ENCODE measurements at places on chromosomes 11 and 22. TPM values are rescaled to one million over a fixed set of nuclear protein-coding genes. Genes with fewer than 3 reads are reported as not detected.

SLC37A2 gene
- 24.0 TPM for total RNA-seq

GRCh38 chr11:87405843-87406242 lies 368.1 kb downstream of the TMEM135 start:
- DNase-seq: no peak

GRCh38 chr11:119728651-119729580 lies at the start of gene NECTIN1:
NECTIN1 (minus strand) TSS chr11:119729200; CDS start chr11:119728553, 647 bp downstream.
- peak; percentile 82 for DNase-seq

GRCh38 chr11:102900346-102900745 lies 25.6 kb upstream of the MMP12 start:
- no peak for DNase-seq

MUC2 gene
- 0.04 TPM for total RNA-seq

DNA sequence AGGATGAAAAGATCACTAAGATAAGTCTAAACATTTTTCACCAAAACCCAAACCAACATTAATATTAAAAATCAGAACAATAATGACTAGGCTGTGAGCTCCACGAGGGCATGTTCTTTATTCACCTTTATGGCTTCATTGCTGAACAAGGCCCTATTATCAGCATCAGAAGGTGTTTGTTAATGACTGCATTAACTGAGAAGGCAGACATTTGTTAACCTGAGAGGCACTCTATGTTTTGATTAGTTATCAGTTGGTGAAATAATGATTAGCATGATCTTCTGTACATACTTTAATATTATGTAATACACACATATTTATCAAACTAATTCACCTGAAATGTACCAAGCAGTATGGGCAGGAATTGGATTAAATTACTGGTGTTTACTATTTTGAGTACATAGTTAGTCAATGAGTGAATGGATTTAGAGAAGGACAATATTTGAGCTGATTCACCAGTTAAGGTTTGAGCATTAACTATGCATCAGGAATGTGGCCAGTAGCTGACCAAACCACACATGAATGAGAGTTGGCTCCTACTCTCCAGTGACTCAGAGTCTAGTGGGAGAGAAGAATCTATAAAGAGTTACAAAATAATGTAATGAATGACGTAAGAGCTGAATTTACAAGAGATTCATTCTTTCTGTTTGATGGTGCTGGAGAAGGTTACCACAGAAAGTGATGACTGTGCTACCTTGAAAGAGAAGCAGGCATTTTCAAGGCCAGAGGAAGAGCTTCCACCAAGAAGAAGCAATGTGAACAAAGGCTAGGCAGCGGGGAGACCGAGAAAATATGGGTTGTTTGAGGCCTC lies 6.7 kb downstream of the IL18 start:
- peak; percentile 100 for DNase-seq

DNA sequence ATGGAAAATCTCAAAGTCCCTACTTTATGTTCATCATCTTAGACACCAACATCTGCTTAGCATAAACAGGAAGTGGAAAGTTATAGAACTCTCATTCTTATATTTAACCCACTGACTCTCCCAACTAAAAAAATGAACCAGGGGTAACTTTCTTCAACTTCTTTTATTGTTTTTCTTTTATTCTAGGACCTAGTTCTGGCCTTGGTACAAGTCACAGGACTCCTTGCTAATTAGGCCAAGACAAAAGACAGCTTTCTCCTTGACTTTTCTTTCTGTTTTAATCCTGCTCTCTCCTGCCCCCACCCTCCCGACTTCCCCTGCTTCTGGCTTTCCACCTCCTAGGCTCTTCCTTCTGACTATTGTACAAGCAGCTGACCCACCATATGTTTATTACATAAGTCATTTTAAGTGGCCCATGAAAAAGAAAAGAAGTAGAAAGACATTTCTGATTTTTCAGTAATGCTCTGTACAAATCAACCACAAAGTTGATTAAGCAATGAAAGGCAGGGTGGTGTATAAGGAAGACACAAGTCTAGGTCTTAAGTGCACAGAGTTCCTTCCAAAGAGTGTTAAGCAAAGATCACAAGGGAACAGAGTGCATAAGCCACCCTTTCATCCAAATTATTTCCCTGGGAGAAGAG lies 18.3 kb downstream of the JAML start:
- no peak for DNase-seq

DNA sequence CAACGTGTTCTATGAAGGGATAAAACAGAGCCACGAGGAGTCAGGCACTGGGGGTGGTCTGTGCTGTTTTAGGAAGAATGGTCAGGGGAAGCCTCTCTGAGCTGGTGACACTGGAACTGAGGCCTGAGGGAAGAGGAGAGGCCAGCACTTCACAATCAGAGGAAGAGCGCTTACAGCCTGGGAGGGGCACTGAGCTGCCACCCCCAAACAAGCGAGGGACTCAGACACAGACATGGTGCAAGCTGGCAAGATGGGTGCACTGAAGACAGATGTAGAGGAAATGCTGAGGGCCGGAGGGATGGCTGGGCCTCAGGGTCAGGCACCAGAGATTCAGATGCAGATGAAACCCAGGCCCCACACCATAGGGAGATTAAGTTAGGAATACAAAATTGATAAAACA lies 40.0 kb upstream of the TP53I11 start:
- no peak for DNase-seq

SLC25A18 gene
- 0.57 TPM for total RNA-seq

- no peak for DNase-seq
These were observed 300.9 kb downstream of the TENM4 start for GRCh38 chr11:79139900-79140299.

DNA sequence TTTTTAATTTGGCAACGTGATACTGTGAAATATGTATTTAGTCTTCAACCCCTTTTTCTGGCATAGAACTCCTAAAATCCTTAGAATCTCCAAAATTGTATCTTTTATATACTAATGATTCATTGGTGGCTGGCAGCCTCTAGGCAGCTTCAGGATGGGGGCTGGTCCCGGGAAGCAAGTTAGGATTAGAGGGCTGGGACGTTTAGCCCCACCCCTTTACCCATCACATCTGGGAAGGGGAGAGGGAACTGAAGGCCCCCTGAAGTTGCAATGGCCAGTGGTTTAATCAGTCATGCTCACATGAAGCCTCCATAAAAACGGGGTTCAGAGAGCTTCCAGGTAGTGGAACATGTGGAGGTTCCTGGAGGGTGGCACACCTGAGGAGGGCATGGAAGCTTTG lies 7.1 kb downstream of the IL17RA start:
- DNase-seq: no peak

DNA sequence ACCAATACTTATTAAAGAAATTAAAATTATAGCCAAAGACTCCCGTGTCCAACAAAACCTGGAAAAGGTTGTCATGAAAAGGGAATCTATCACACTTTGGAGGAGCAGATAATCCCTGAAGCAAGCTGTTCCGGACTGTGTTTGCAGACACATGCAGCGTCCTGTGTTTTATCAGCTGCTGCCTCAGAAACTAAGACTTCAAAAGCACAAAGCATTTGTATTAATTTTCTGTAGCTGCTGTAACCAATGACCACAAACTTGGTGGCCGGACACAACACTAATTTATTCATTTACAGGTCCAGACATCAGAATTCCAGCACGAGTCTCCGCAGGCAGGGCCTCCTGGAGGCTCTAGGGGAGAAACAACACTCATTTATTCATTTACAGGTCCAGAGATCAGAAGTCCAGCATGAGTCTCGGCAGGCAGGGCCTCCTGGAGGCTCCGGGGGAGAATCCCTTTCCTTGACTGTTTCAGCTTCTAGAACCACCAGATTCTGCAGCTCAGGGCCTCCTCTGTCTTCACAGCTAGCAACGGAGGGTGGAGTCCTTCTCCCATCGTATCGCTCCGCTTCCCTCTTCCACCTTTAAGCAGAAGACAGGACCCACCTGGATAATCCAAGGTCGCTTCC lies 465.3 kb downstream of the BRD1 start:
- no peak for DNase-seq

DNA sequence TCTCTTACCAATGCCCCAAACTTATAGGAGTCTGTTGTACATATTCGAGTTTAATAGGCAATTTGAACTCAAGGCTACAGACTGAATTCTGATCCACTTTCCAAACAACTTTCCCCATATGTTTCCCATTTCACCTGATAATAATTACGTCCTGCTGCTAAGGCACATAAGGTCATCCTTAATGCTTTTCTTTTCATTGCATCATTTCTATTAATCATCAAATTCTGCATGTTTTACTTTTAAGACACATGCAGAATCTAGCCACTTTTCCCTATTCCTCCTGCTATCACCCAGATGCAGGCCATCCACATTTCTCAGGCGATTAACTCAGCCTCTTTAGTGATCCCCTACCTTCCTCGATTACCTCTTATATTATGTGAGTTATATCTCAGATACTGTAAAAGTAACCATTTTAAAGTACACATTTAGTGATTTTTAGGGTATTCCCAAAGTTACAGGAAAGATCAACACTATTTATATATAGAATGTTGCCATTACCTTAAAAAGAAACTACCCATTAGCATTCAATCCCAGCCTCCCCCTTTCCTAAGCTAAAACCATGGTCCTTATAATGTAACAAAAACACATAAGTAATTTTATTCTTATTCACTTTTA lies 14.9 kb downstream of the XKR3 start:
- no peak for DNase-seq

DNA sequence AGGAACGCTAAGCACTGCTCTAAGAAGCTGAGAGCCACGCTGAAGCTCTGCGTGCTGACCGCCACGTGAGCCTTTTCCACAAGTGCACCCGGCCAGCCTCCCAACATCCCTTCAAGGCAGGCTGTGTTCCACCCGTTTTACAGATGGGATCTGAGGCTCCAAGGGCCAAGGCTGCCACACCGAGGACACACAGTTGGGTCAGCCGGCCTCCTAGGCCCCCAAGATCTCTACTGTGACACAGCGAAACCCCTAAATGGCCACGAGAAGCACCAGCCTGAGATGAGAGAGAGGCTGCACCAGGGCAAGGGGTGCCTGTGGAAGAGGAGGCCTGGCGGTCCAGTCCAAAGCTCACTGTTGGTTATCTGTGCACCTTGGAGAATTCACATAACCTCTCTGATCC lies 11.8 kb upstream of the CD5 start:
- no peak for DNase-seq

DNA sequence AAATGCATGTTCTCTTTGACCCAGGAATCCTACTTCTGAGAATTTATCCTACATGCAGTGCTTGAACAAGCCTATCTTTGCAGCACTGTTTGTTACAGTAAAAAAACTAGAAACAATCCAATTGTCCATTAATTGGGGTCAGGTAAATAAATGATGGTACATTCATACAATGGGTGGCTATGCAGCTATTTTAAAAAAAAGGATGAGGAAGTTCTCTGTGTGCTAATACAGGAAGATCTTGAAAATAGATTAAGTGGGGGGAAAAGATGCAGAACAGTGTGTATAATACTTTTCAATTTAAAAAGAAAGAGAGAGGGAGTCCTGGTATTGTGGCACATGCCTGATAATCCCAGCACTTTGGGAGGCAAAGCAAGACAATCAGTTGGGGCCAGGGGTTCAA lies 9.5 kb upstream of the CREB3L1 start:
- DNase-seq: no peak

DNA sequence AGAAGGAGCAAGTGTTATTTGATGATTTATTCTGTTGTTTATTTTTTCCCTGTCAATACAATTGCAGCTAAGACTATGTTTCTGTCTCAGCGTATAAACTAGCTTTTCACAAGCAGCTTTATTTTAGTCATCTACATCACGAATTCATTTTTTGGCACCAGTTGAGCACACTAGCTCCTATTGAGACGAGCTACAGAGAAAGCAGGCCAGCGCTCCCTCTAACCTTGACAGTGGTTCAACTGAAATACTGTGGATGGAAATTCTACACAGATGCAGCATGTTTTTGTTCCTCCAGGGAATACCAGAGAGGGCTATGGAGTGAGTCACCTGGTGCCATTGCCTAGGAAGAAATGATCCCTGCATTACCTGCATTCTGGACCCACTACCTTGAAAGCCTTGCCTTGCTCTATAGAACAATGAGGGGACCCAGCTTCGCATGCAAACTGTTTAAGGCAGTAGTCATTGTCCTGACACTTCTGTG lies 108.2 kb upstream of the ARHGAP42 start:
- peak; percentile 64 for DNase-seq

GRCh38 chr11:38718659-38719058 lies 2120.6 kb upstream of the RAG2 start:
- DNase-seq: no peak

FOLR1 gene
- total RNA-seq: 5.0 TPM

DNA sequence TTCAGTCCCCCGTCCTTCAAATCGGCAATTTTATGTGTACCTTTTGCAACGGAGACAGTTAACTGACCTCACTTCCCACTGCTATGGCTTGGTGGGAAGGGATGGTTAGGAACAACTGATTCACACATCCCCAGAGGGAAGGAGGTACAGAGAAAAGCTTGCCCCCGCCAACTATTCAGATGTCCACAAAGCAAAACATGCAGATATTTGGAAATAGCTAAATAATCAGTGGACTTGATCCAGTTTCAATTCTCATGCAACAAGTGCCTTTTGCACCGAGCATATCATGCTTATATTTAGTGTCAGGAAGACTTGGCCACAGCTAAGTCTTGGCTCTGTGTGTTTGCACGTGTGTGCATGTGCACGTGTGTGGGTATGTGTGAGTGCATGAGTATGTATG lies 144.6 kb downstream of the SNX19 start:
- DNase-seq: no peak

MRGPRF gene
- total RNA-seq: 0.50 TPM

DNA sequence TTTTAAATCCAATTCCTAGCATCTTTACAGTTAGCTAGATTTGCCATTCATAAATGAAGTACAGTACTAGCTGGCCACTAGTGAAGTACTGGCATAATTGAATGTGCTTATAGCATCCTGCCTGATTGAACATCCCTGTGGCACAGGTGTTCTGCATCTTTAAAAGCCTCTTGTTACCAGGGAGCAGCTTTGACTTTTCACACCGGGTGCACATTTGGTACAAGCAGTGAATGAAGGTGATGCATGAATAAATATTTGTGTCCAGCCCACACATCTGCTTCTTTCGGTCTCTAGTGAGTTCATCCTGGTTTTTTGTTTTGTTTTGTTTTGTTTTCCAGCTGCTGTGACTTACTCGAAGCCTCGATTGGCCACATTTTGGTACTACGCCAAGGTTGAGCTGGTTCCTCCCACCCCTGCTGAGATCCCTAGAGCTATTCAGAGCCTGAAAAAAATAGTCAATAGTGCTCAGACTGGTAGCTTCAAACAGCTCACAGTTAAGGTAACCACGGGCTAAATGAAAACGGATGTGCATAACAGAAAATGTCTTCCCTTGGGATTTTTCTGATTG lies 5.3 kb downstream of the ATP5MG start:
- DNase-seq: no peak

- DNase-seq: peak; percentile 86
These were observed 12.8 kb downstream of the PARVG start for GRCh38 chr22:44193535-44193891.

GRCh38 chr22:34429314-34429713 lies 509.0 kb upstream of the LARGE1 start:
- no peak for DNase-seq

DNA sequence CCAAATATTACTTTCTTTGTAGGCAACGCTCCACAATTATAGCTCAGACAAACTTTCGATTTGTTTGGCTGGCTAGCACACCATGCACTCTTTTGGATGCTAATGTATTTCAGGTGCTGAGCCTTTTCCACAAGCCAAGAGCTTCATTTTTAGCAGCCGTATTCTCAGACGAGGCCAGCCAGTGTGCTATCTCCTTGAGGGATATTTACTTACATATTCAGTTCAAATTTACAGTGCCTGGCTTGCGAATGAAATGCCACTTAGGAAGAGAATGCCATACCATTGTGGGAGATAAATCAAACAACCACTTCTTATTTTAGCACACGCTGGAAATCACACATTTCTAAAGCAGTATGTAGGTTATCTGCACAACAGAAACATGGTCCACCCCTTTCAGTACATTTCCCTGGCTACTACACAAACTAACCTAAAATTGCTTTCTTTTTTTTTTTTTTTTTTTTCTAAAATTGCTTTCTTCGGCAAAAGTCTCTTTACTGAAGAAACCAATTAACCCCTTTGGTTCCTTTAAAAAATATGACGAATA lies 236.9 kb downstream of the CADM1 start:
- no peak for DNase-seq

All from PC-9 (cell line).